Dermis microvascular lymphatic vessel endothelial cell (primary cell): ENCODE measurements at places on chromosomes 3 and 15. TPM values are rescaled to one million over a fixed set of nuclear protein-coding genes. Genes with fewer than 3 reads are reported as not detected.

DMXL2 gene
- 8.9 and 12.6 TPM in 2 replicates for total RNA-seq

LMCD1 gene
- total RNA-seq = 17.3 and 28.8 TPM in 2 replicates

ARNT2 gene
- under 0.01 and 0.13 TPM in 2 replicates for total RNA-seq

GPR171 gene
- not detected in 2 replicates for total RNA-seq

APOD gene
- 12.9 and 14.5 TPM in 2 replicates for total RNA-seq

IFT122 gene
- 27.1 and 32.1 TPM in 2 replicates for total RNA-seq

SCAANT1 gene
- not detected in 2 replicates for total RNA-seq

SQOR gene
- total RNA-seq = 142 and 156 TPM in 2 replicates

SLC12A1 gene
- total RNA-seq = not detected in 2 replicates

TIGIT gene
- total RNA-seq = not detected in 2 replicates

CELSR3 gene
- total RNA-seq = 0.13 and 0.25 TPM in 2 replicates

BCHE gene
- total RNA-seq = 15.4 and 24.3 TPM in 2 replicates

TMEM40 gene
- total RNA-seq = 0.13 TPM in 1 of 2 replicates, not detected in the other

MYL3 gene
- total RNA-seq = 0.13 TPM in 1 of 2 replicates, not detected in the other
